ENCODE measurements at places on chromosomes 12 and 14. TPM values are rescaled to one million over a fixed set of nuclear protein-coding genes. Genes with fewer than 3 reads are reported as not detected.
A peak's percentile ranks its signal among the peaks of the same experiment; 100 is the strongest.

POC1B gene
- 7.8 TPM for polyA plus RNA-seq

DENR gene
- polyA plus RNA-seq: 27.6 TPM

IAPP gene
- not detected for polyA plus RNA-seq

PRICKLE1 gene
- polyA plus RNA-seq: 2.9 TPM

CEBPE gene
- not detected for polyA plus RNA-seq

DNA sequence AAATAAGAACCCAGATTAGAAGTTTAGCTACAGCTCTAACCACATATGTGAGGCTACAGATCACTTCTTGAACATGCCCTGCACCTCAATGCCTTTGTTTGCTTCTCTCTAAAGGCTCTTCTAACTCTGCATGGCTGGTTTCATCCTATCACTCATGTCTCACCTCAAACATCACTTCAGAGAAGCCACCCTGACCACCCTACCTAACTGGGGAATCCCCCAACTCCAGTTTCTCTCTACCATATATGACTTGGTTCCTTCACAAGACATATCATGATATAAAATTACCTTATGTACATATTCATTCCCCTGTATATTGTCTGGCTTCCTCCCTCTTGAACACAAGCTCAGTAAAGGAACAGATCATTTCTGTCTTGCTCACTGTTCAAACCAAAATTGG lies 250.2 kb upstream of the GRIP1 start:
- DNase-seq: no peak

DNA sequence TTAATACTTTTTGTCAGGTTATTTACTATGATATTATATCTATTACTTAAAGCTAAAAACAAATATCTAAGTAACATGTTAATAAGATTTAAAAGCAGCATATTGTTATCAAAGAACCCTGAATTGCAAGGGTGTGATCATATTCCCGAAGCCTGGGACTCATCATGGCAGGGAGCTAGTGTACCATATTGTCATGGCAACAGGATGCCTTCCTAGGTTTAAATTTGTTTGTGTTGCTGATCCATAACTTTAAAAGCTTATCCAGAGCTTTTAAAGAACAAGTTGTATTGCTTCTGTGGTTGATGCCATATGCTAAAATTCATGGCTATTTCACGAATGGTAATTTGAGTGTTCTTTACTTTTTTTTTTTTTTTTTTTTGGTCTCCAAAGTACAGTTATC lies 500.5 kb downstream of the NAV3 start:
- peak; percentile 66 for DNase-seq

GRCh38 chr14:95471476-95471875 lies 45.0 kb downstream of the SYNE3 start:
- DNase-seq: no peak

GRCh38 chr14:95285566-95285965 lies 34.1 kb downstream of the CLMN start:
- DNase-seq: no peak

DNA sequence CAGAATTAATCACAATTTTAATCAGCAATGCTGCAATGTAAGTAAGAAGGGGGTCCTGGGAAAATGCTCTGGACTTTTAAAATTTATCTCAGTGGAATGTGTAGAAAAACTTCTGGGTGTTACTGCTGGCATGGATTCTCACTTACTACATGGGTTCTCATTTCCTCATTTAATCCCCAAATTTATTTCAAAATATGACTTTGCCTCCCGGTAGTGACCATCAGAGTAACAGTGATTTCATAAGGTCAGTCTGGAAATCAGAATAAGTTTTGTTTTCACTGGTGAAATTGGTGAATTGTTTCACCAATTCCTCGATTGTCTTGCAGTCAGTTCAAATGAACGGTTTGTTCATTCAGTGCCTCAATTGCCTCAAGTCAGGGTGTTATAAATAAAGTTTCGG lies 22.3 kb upstream of the DDHD1 start:
- no peak for DNase-seq

RHEBL1 gene
- 5.9 TPM for polyA plus RNA-seq

DNA sequence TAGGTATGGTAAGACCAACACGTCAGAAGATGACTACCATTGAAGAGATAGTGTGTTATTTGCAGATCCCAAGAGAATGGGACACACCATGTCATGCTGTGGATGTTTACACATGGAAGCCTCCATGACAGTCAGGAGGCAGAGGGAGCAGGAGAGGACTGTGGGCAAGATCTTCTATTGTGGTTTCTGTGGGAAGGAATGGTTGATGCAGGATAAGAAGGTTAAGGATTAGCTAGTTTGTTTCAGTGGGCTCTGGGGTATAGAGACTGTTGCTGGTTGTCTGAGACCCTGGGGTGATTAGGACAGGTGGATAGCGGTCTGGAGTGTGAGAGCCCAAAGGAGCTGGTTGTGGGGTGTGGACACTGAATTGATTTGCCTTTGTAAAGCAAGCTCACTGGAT lies 23.3 kb downstream of the TAS2R7 start:
- no peak for DNase-seq

DNA sequence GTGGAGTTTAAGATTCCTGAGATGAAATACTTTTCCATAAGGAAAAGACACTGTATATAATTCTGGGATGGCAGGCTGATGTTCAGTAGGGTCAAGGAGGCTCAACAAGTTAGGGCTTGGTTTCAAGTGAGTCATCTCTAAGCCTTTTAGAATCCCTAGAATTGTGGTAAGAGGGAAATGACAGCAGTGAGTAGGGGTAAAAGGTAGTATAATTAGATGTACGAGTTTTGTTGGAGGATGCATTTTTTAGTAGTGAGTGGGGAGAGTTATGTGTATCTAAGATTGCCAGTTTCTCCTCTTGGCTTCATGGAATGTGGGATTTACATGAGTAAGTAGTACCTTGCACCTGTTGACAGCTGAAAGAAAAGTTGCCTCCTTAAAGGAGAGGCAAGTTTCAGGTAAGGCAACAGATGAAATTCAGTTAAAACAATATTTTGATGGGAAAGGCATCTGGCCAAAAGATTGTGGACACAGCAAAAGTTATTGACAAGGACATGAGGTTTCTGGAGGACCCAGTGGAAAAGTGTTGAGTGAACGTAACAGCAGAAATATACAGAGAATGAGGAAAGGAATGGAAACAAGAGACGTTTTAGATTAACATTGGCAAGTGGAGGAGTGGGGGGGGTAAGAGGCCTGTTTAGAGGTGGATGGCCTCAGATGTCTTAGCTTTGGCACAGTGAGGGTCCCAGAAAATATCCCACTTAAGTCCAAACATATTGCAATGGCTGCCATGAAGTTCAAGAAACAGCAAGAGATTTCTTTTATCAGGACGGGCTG lies 21.8 kb downstream of the LMO3 start:
- DNase-seq: no peak

GRCh38 chr12:80219345-80219744 lies 120.0 kb downstream of the OTOGL start:
- no peak for DNase-seq

DNA sequence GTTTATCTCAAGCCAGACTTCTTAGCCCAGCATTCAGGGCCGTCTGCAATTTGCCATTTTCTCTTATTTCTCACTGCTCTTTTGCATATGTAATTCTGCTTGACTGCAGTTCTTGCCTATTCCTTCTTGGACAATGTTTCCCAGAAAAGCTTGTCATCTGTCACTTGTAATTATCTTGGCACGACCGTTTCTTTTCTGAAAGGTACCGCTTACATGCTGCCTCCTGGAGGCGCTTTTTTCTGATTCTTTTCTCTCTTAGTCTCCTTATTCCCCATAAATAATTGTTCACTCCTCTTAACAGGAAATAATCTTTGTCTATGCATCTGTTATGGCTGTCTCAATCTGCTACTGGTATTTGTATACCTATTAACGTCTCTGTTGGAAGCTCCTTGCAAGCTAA lies 1.2 kb upstream of the ALDH1L2 start:
- DNase-seq: peak; percentile 7
